C1 segment of cervical spinal cord (tissue), 14 donors: ENCODE measurements at places on chromosomes 5 and 9.

GRCh38 chr9:89920951-89921350, 316.1 kb downstream of the GADD45G start:
- DNase-seq: peak; percentile 8

- no peak for DNase-seq
Measured at GRCh38 chr5:95741458-95741857, 10.3 kb downstream of the RHOBTB3 start.

DNA sequence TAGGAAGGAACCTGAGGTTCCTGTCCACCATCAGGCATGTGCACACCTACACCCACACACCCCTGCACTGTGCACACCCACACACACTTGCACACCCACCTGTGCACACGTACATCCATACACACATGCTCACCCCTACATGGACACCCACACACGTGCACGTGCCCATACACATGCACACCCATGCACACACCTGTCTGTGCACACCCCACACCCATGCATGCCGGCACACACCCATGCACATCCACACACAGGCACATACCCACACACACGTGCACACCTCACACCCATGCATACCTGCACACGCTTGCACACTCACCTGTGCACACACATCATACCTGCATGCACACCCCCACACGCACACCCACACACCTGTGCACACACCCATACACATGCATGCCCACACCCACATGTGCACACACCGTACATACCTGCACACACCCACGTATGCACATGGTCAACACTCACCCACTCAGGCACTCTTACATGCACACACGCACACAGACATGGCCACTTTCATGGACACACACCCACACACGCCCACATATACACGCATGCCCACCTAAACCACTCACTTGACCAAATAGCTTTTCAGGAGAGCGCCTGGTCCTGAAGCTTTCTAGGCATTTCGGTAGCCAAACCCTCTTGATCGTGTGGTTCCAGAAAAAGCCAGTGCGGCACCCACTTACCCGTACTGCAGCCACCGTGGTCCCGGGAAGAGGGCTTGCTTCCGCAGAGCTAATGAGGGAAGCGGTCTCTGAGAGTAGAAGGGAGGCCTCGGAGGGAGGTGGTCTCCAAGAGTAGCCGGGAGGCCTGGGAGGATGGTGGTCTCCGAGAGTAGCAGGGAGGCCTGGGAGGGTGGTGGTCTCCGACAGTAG, 36.7 kb upstream of the CLPTM1L start:
- no peak for DNase-seq

DNA sequence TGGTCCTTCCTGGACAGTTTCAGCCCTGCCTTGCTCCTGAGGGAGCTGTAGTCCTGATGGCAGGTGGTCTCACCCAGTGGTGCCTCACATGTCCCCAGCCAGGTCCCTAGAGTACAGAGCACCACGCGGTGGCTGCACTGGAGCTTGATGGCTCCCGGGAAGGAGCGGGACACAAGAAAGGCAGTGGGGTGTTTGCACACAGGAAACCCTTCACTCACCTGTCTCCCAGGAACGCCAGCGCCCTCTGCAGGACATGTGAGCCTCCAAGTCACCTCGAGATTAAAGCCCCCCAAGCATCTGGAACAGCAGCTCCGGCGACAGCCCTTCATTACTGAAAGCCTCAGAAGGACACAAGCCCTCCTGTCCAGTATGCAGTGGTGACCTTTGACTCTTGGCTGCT, 19.9 kb upstream of the TMEM250 start:
- DNase-seq: no peak

DNA sequence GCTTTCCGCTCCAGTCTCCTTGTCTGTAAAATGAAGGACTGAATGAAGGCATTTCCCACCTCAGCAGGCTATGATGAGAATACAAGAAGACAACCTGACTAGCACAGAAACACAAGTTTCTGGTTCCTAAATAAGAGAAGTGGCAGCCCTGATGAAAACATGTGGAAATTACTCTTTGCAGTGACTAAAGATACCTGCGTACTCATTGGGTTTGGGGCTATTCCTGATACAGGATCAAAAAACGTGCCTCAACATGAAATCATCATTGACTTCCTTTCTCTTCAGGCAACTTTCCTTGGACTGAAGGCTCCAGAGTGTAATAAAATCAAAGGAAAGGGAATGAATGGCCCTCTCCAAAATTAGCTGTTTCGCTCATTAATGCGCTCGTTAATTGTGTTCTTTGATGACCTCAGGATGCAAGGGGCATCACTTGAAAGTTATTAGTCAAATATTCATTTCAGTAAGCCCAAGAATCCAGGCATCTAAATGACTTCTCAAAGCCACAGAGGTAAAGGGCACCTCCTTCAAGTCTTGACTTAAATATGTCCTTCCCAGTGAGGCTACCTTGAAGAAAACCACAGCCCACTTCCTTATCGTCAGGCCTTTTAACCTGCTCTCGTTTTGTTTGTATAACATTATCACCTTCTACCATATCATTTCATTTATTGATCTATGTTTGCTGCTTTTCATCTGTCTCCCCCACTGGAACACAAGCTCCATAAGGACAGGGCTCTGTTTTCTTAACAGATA, 68.9 kb downstream of the RASEF start:
- DNase-seq: no peak

- no peak for DNase-seq
Measured at GRCh38 chr9:112194969-112195431, 19.9 kb upstream of the SUSD1 start.
